ENCODE measurements at places on chromosomes 2 and 18.

DNA sequence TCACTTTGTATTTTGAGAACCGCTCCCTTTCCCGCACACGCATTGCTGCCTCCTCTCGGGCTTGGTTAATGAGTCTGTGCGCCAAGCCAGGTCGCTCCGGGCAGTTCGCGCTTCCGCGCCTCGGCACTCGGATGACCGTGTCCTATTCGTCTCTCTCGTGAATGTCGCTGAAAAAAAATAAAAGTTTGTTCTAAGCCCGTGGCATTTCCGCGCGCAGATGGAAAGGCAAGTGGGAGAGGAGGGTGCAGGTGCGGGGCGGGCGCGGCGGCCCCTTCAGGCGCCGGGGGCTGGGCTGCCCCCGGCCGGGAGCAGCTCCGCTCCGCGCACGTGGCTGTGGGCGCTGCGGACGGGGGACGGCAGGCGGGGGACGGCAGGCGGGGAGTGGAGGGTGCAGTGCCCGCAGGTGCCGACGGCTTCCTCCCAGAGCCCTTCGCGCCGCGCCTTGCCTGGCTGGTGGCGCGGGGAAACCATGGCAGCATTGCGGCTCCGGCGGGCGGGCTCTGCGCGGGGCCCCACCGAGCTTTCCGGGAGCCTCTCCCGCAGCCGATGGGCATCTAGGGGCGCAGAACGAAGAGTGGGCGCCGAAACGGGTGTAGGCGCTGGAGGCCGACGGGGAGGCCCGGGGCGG, 159.6 kb upstream of the SIX2 start:
- DNase-seq: peak; percentile 90

DNA sequence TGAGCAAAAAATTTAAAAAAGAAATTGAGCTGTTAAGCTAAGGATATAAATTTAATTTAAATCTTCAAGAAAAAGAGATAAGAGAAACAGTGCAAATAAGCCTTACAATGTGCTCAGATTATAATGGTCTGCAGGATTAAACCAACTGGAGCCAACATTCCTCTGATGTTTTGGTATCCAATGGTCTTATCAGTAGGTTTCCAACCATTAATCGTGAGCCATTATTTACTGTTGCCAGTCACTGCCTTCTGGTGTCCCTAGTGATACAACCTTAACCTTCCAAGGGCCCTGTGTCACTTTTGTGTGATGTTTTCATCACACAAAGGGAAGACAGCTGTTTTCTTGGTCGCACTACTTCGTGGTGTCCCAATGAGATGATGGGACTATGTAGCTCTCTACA, 134.5 kb upstream of the CTAGE1 start:
- DNase-seq: no peak

GRCh38 chr2:75751360-75751759, 40.6 kb upstream of the GCFC2 start:
- no peak for DNase-seq

DNA sequence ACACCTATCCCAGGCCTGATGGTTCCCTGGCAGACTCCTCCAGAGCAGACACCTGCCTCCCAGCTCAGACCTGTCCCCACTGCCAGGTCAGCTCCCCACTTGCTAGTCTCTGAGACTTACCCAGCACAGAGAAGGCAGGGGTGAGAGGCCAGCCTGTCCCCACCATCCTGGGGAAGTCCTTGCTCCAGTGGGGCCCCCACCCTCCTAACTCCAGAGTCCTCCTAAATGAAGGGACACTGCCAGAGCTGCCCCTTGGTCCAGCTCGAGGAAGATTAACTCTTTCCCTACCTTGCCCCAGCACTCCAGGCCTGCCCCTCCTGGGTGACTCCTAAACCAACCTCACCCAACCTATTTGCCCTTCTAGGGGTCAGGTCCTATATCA, 30.4 kb upstream of the TNS1 start:
- DNase-seq: no peak

DNA sequence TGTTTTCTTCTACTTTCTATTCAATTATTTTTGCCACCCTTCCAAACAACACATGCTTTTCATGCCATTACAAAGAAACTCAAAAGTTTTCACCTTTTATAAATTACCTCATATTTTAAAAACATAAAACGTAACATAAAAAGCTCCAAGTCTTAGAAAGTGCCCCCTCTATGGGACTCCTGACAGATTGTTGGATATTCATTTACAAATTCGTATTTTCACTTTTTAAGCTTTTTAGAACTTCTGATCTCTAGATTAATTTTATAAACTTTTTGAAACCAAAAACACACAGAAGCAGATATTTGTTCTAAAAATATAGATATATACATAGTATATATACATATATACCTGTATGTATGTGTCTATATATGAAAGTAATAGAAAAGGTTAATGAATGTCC, 1.5 kb downstream of the COL5A2 start:
- no peak for DNase-seq

GRCh38 chr2:7660816-7661215, 743.6 kb downstream of the RNF144A start:
- DNase-seq: no peak
